ENCODE measurements at places on chromosomes 1 and 21. TPM values are rescaled to one million over a fixed set of nuclear protein-coding genes. Genes with fewer than 3 reads are reported as not detected.

- no peak for DNase-seq
These were observed 470.7 kb downstream of the PCP4 start for GRCh38 chr21:40337981-40338380.

DNA sequence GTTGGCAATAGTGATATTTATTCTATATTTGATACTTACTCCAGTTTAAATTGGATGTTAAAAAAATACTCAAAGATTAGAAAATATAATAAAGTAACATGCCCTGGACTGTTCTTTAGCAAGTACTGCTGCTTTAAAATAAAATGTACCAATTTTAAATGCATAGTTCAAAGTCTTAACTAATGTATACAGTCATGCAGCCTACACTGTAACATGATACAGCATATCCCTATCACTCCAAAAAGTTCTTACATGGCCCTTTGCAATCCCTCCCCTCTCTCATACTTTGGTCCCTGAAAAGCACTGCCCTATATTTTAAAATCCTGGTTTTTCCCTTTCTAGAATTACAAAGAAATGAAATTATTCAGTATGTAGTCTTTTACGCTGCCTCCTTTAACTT, 726.6 kb downstream of the LTN1 start:
- no peak for DNase-seq

- DNase-seq: no peak
These were observed 8.3 kb downstream of the IL24 start for GRCh38 chr1:206905295-206906164.

DNA sequence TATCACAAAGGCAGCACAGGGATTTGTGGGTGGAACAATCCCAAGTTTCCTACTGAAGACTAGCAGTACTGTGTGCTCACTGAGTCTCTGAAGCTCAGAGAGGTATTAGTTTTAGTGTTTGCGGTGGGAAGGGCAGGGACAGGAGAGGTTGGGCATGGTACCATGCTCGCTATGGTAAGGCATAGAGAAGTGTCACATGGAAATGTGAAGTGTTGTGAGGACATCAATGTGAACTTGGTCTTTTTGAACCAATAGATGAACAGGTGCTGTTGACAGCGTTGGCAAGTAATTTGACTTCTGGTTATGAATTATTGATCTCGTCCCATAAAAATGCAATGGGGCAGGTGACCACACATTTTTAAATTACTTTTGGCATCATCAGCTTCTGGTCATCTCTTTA, 55.8 kb upstream of the ADAMTS1 start:
- DNase-seq: peak; percentile 48

DNA sequence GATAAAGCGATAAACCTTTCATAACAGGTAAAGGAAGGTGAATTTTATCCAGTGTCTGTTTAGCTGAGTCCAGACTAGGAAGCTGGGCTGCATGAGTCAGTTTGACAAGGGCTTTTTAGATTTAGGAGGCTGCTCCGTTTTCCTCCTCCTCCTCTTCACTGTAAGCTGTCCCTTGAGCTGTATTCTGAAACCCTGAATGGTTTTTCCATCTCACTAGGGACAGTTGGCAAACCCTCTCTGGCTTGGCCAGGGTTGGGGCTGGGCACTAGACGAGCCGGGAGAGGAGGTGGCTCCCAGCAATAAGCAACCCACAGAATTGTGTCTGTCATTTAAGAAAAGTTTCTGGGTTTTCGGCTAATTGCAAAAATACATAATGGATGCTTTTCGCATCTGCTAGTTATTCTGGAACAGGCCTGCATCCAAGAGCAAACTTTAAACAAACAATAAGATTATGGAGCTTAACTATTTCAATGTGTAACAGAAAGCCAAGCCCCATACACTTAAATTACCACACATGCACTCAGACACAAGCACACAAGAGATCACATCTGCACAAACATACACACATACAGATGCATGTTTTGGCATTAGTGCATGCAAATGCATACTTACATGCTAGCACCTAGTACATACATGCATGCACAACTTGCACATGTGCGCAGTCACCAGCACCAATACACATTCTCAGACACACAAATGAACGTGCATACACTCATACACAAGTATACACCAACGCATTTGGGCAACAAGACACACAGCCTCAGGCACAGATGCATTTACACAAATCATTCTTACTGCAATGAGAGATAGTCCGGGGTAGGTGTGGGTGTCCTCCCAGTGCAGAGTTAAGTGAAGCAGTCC, 27.8 kb upstream of the FOXE3 start:
- DNase-seq: no peak

DNA sequence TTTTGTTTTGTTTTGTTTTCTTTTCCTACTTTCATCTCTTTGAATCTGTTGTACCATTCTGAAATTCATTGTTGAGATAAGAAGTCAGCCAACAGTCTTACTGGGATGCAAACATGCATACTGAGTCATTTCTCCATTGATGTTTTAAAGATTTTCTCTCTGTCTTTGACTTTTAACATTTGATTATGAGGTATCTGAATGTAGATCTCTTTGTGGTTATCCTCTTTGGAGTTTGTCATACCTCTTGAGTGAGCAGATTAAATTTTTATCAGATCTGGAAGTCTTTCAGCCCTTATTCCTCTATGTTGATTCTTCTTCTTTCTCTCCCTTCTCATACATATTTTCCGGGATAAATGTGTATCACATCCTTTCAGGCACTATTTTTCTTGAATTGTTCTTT, 406.9 kb upstream of the NCAM2 start:
- DNase-seq: no peak

- no peak for DNase-seq
These were observed 161.3 kb downstream of the NTPCR start for GRCh38 chr1:233111731-233112130.

GRCh38 chr1:188423073-188423472, 1594.3 kb downstream of the PLA2G4A start:
- no peak for DNase-seq

GRCh38 chr1:232904131-232904530, 46.3 kb upstream of the NTPCR start:
- DNase-seq: no peak

GRCh38 chr1:210201681-210202080, 30.9 kb upstream of the SERTAD4 start:
- DNase-seq: no peak

- DNase-seq: no peak
These were observed 17.2 kb downstream of the CFH start for GRCh38 chr1:196669051-196669450.

GRCh38 chr1:186943891-186944686, 115.3 kb downstream of the PLA2G4A start:
- peak; percentile 11 for DNase-seq

DNA sequence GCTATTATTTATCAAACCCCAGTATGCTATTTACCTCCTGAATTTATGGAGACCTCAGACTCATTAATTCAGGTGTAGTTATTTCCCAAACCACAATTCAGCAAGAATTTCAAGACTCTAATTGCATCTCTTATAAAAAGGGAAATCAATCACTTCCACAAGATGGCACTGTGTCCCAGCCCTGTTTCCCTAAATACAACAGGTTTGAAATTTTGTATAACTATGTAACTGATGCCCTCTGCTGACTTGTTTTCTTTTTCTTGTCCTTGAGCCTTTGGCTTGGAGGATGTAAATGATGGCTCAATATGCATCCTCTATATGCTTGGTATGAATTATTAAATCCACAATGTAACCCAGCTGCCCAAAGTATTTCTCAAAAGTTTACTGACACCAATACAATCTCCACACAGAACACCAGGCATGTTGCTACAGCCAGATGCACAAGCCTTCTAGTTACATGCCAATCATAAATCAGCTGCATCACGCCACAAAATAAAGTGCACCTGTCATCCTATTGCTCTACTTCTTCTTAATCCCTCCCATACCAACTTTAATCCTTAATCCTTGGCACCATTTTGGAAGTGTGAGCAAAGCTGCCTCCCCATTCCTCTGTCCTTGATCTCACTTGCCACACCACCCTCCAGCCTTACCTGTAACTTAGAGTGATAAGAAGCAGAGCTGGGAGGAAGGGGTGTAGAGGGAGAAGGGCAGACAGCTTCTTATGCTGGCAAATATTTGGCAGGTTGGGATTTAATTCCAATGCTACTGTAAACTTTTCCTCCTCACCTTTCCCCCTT, 9.0 kb downstream of the C1orf105 start:
- peak; percentile 83 for DNase-seq

DNA sequence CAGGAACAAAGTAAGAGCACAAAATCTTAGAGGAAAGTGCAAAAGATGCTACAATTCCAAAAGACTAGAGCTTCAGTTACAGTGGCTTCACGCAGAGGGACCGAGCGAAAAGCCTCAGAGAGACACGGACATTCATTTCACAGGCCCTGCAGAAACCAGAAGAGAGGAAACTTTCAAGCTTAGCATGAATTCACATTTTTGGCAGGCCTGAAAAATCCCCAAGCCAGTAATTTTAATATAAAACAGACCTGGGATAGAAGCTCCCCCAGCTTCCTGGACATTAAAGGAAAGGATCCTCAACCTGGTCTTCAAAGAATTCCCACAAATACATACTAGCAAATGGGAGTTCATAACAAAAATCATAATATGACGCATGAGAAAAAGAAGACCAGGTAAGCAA, 66.2 kb downstream of the HSF2BP start:
- peak; percentile 58 for DNase-seq

GRCh38 chr1:110210604-110211495, 736 bp downstream of the KCNC4 start:
- DNase-seq: peak; percentile 46

GRCh38 chr1:58992643-58993042, 208.8 kb upstream of the JUN start:
- no peak for DNase-seq

DNA sequence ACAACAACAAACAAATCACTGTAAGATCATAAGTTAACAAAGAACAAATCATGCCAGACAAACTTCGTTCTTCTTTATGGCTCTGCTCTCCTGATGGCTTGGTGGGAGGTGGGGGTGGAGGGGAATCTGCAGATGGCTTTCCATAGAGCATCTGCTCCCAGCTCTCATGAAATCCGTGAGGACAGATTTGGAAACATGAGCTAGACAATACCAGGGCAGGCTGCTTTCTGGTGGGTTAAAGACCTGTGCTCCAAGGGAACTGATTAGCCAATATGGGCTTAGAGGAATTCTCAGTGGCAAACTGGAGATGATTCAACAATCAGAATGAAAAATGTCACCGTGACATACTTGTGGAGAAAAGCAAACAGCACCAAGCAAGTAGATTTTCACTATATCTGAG, 69.4 kb upstream of the TLR5 start:
- no peak for DNase-seq

The DYNLT5 gene
- 4.3 TPM for total RNA-seq

The S100A5 gene
- not detected for total RNA-seq

The CASQ2 gene
- total RNA-seq: 38.5 TPM

The TMEM35B gene
- total RNA-seq: 23.6 TPM

The OR2L2 gene
- 8.9 TPM for total RNA-seq

The KRTAP19-1 gene
- not detected for total RNA-seq

The AK4 gene
- total RNA-seq: 30.3 TPM

The NPHS2 gene
- total RNA-seq: not detected

The RHOU gene
- 65.7 TPM for total RNA-seq

The PPIE gene
- total RNA-seq: 39.0 TPM

Data from umbilical cord (tissue), 2 donors.